Activated naive CD4-positive, alpha-beta T cell treated with Interleukin-2 at 50 U/mL for 16 hours (primary cell): ENCODE measurements at places on chromosomes 13 and 19.

DNA sequence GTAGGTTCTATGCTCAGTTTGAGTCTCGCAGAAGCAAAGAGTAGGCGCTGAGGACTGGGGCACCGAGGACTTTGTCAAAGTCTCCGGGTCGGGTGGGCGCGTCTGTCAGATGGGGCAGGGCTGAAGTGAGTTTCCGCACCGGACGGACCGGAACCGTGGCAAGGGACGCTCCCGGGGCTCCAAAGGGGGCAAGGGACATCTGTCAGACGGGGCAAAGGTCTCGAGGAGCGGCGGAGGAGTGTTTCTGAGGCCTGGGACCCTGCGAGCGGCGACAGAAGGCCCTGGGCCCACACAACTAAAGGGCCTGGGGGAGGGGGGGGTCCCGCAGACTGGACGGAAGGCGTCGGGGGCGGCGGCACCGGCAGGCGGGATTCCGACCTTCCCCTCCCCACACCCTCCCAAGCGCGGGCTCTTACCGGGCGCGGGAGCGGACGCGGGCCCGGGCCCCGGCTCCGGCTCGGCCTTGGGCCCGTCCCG is 13.3 kb upstream of the AKAP8L start:
- peak; percentile 37 for DNase-seq

DNA sequence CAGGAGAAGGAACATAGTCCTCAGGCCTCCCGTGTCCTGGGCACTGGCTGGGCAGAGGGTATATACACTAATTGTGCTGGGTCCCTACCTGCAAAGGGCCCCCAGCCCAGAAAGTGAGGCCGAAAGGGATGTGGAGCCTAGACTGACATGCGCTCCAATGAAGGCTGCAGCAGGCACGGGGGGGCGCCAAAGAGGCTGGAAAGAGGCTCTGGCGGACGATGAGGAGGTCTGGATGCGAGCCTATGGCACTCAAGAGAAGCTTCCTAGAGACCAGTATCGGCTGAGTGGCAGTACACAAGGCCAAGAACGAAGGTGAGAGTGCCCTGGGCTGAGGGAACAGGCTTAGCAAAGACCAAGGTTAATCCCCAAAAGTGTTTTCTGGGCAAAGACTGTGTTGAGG is 16.6 kb downstream of the VRK3 start:
- no peak for DNase-seq

- DNase-seq, result no peak
Observed at GRCh38 chr13:105773241-105773640, 762.2 kb downstream of the EFNB2 start.

DNA sequence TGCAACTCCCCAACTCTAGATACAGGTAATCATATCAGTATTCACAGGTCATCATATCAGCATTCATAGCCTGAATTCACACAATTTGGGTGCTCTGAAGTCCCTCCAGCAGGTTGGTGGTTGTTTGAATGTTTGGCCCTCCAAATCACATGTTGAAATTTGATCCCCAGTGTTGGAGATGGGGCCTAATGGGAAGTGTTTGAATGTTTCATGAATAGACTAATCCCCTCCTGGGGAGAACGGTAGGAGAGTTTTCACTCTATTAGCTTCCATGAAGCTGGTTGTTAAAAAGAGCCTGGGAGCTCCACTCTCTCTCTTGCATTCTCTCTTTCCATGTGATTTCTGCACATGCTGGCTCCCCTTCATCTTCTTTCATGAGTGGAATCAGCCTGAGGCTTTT is 288.6 kb upstream of the PCDH9 start:
- no peak for DNase-seq

DNA sequence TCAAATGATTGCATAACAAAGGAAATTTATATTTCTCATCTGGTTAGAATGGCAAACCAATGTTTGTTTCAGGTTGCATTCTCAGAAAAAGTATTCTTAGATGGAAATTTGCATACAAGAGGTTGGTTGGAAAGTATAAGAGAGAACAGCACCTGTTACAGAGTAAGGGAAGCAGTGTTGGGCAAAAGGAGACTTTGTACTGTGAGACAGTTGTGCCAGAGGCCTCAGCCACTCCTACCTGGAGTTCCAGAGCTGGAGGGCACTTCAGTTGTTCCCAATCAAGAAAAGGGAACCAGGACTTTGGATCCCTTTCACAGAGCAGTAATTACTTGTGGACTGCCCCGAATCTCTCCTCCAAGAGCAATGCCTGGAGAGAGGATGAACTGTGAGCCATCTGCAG is 81.8 kb downstream of the SPRY2 start:
- DNase-seq, result no peak

- DNase-seq, result no peak
Observed at GRCh38 chr19:39407410-39407659, 688 bp downstream of the ZFP36 start.

- no peak for DNase-seq
Observed at GRCh38 chr19:54252243-54252642, 4.8 kb downstream of the LILRB5 start.

- DNase-seq, result peak; percentile 43
Observed at GRCh38 chr19:289651-290371, 1.4 kb downstream of the PLPP2 start.

- DNase-seq, result no peak
Observed at GRCh38 chr19:43489310-43489709, 15.2 kb downstream of the PHLDB3 start.

DNA sequence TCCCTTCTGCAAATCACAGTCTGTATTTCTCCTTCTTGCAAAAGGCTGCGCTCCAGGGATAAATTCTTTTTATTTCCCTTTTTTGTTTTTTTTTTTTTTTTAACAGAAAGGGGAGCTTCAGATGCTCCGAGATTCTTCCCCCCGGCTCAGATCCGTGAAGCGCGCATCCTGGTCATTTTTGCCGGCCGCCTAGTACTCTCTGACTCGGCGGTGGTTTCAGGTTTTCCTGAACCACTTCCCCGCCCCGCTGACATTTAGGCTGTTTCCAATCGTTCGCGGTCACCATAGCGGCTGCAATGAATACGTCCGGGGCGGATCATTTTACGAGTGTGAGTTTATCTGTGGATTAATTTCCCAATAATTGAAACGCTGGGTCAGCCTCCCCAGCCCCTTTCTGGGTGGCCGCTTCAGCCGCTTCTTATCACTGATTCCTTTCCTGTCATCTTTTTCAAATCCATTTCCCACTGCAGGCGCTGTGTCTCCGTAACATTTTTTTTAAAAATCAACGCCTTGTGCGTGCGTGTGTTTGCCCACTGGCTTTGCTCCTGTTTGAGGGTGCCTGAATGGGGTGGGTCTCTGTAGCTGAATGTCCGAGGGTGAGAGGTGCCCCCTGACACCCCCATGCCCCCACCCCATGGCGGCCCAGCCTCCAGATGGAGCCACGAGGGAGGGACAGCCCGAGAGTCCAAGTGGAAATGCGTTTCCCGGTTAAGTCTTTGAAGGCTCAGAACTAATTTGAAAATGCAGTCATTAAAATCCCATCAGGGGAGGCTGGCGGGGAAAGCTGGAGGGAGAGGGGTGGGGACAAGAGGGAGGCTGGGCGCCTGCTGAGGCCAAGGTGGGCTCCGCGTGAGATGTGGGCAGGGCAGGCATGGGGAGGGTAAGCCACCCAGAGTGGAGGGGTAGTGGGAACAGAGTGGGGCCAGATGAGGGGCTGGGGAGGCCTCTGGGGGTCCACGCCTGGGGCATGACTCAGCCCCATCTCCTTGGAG is 10.6 kb downstream of the ONECUT3 start:
- DNase-seq, result no peak

- no peak for DNase-seq
Observed at GRCh38 chr13:98820744-98821371, 68.4 kb upstream of the SLC15A1 start.

GRCh38 chr19:3987619-3988371 is 2.5 kb upstream of the EEF2 start:
- DNase-seq, result peak; percentile 87

DNA sequence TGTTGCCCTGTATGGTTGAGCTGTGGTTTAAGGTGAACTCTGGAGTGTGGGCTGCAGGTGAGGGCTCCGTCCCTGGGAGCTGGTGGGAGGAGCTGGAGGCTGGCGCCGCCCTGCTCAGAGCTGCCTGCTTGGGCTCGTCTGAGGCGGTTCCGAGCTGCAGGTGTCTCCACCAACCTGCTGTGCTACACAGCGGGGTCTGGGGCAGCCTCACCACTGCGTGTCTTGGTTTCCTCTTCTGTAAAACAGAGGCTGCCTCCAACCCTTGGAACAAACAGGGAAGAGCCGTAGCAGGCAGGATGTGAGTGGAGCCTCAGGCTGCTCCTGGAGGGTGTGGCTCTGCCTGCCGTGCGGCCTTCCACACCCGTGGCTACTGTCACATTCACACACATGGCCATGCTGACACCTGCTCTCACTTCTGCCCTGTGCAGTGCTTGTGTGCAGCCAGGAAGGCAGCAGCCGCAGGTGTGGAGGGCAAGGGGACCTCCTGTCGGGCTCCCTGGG is 21.4 kb downstream of the NAXD start:
- DNase-seq, result no peak

DNA sequence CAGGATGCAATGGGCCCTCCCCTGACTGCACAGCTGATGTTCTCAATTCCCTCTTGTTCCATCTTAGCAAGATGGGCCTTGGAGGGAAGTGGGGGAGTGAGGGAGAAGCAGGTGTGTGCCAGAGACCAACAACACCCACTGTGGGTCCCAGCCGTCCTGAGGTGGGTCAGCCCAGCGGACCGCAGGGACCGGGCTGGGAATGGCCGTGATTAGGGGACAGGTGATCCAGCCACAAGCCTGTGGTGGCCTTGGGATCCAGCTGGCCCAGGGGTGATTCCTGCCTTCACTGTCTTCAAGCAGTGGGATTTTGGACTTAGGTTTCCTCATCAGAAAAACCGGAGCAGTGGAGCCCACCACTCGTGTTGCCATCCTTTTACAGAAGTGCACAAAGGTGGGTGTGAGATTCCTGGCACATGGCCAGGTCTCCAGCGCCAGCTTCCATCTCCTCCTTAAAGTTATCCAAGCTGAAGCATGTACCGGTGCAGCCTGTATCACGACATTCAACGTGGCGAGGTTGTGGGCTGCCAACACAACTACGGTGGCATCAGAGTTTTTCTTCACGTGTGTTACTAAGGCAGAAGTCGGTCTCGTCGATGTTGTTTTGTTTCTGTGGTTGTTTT is 9.0 kb upstream of the ATP11A start:
- DNase-seq, result no peak

GRCh38 chr19:3554254-3555083 is 2.9 kb downstream of the MFSD12 start:
- peak; percentile 29 for DNase-seq

GRCh38 chr13:57438072-57438471 is 193.5 kb upstream of the PCDH17 start:
- DNase-seq, result no peak

DNA sequence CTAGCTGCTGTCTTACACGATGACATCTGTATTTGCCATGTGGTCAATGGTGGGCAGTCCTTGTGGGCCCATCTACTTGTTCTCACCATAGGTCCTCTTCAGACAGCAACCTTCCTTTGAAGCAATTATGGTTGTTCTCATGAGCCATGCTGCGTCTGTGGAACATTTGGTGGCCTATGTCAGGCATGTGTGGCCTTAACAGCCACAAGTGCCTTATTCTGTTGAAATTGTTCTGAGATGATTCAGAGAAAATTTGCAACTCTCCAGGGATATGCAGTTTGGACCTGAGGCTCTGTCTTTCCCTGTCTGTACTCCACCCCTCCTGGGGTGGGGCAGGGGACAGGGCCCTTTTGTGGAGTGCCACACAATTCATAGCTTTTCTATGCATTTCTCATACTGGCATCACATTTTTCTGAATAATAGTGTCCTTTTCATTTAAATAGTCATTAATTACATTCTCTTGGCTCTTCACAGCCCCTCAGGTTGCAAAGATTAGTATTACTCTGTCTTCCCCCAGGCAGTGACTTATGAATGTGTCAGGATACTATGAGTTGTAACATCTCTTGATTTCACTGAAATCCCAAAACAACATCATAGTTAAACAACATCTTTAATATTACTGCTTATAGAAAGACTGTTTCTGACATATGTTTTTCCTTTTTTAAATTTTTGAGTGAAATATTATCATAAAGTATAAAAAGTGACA is 102.1 kb downstream of the ITGBL1 start:
- DNase-seq, result no peak

- DNase-seq, result no peak
Observed at GRCh38 chr13:33099860-33100259, 83.6 kb downstream of the KL start.

DNA sequence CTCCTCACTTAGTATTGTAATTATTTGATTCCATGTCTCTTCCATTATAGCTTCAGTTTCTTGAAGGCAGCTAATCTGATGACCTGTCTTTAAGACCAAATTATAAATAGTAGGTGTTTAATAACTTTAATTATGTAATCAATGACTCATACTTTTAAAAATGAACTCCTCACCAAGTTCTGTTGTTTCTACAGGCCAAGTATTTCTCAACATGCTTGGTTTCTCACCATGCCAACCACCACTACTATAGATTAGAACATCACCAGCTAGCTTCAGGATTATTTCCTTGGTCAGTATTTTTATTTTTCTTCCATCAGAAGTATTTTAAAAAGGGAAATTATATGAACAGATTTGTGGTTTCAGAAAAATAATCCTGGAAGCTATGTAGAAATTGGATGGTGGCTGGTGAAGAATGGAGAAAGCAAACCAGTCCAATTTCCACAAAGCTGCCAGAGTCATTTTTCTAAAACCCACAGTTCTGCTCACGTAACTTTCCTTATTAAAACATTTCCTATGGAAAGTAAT is 237.7 kb upstream of the DACH1 start:
- no peak for DNase-seq

DNA sequence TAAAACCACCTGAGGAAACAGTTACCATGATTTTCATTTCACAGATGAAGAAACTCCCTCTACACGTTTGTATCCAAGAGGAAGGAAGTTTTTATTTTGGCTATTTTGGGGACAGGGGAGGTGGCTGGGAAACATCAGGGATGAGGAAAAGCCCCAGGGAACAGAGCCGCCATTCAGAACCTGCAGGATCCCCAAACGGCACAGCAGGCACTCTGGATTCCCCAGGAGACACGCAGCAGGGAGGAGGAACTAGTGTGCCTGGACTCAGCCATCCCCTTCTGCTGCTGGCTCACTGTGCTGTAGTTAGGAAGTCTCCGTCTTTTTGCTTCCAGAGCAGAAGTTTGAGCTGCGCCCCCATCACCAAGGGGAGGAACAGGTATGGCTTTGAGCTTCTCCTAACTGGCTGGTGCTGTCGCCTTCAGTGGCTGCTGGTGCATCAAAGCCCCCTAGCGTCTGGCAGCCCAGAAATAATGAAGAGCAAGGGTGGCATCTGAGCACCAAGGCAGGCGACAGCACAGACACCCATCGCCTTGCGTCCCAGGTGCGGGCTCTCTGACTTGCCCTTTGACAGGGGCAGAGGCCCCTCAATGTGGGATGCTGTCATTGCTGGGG is 4.2 kb downstream of the NAPA start:
- no peak for DNase-seq

GRCh38 chr13:112716841-112717520 is 27.1 kb downstream of the ATP11A start:
- DNase-seq, result no peak

DNA sequence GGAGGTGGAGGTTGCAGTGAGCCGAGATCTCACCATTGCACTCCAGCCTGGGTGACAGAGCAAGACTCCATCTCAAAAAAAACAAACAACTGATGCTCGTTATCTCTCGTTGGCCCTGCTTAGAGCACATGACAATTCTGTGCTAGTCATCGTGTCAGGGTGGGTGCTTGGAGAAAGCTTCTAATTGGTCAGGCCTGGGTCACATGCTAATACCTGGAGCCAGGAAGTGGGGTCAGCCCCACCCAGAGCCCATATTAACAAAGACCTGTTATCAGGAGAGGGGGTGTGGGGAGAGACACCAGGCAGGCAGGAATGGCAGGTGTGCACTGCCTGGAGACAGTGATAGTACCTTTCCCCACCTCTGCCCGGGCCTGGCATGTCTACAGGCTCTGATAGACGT is 84.9 kb downstream of the DPF1 start:
- DNase-seq, result no peak
